Left ventricle myocardium inferior (tissue), 1 donor: ENCODE measurements at places on chromosomes 7 and 10. TPM values are rescaled to one million over a fixed set of nuclear protein-coding genes. Genes with fewer than 3 reads are reported as not detected.

- peaks cover 50% of the 10 kb centered on the region for H3K4me1 ChIP-seq
- DNase-seq = no peak
- H3K4me3 ChIP-seq = peak overlapping the region; percentile 75
- H3K27me3 ChIP-seq = no peaks in the 10 kb centered on the region
- H3K36me3 ChIP-seq = peaks cover 50% of the 10 kb centered on the region
Measured at GRCh38 chr10:78035025-78035424, 1.4 kb downstream of the RPS24 start.

DNA sequence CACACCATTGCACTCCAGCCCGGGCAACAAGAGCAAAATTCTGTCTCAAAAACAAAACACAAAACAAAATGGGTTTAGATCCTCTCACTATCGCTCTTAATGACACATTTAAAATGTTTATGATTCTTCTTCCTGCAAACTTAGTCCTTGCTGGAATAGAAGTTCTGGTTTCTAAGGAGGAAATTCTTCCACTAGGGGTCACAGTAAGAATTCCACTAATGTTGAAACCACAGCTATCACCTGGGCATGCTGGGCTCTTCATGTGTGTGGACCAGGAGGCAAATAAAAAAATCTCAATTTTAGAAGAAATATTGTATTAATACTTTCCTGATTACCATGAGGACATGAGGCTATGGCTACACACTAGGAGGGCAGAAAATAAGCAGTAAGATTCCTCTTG lies 915.8 kb downstream of the TYW1 start:
- H3K4me1 ChIP-seq = no peaks in the 10 kb centered on the region
- H3K27me3 ChIP-seq = peaks cover 51% of the 10 kb centered on the region

Gene COL26A1
- not detected for total RNA-seq

DNA sequence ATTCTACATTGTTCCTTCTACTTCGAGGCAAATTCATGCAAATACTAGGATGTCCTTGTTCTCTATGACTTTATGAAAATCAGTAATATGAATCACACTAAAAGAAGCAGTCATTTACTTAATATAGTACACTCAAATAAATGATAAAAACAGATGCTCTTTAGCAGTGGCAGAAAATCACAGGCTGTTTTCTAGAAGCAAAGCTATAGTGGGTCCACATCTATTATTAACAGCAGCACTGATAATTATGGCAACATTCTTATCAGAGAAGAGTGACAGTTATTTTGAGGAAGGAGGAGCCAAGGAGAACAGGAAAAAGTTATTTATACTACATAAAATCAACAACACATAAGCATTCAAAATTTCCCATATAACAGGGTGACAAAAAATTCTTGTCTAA lies 16.5 kb downstream of the KIF5B start:
- H3K27me3 ChIP-seq = no peaks in the 10 kb centered on the region
- no peak for DNase-seq

DNA sequence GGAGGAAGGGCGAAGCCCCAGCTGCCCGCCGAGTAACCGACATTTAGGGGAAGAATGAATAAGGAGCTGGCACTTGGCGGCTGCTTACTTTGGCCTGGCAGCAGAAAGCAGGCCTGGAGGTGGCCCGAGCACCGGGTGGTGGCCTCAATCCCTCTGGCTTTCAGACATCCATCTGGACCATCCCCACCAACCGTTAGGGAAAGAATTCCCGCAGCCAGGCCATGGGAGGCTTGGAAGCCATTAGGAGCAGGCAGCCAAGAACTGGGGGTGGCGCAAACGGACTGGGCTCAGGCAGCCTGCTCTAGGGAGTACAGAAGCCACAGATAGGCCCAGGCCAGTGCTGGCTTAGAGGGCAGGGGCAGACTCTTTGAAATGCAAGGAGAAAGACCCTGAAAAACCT lies 132.7 kb downstream of the NEURL1 start:
- peaks cover 45% of the 10 kb centered on the region for H3K36me3 ChIP-seq
- no peak for DNase-seq
- H3K4me1 ChIP-seq = peaks cover 36% of the 10 kb centered on the region
- H3K27ac ChIP-seq = no peak overlapping the region

- no peak overlapping the region for H3K4me3 ChIP-seq
- peaks cover 6% of the 10 kb centered on the region for H3K4me1 ChIP-seq
- DNase-seq = no peak
- no peaks in the 10 kb centered on the region for H3K27me3 ChIP-seq
- no peak overlapping the region for H3K27ac ChIP-seq
Measured at GRCh38 chr10:21744223-21744622, 210.2 kb downstream of the MLLT10 start.
